ENCODE measurements at places on chromosomes 5 and 9.

DNA sequence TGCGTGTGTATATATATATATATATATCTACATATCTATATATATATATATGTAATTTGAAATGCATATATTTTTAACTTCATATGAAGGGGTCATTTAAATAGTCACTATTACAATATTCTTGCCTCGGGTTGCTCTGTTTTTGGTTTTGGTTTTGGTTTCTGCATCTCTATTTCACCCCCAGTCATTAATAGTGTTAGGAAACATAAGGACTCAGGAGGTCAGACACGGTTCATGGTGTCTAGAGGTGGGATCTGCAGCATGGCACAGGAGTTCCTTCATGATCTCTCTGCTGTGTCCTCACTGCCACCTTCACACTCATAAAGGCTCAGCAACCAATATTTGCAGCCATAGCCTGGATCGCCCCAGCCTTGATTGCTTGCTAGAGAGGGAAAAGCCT is 16.6 kb downstream of the C5orf58 start:
- DNase-seq, result no peak

GRCh38 chr9:111037356-111037707 is 938 bp downstream of the LPAR1 start:
- no peak for DNase-seq

- DNase-seq, result no peak
Measured at GRCh38 chr5:137395011-137395755, 103.9 kb downstream of the SPOCK1 start.

DNA sequence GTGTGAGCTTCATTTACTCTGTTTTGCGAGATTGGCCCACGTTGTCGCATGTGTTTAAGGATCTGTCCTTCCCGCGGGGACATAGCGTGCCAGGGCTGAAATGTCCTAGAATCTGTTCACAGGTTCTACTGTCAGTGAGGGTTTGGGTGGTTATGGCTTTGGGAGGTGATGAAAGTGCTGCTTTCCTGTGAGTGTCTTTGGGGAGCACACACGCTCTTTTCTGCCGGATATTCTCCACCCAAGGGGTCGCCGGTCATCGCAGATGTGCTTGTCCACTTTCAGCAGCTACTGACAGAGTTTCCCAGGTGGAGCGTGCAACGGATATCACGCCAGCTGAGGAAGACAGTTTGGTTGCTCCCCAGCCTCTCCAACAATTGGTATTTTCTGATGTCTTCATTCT is 32.1 kb downstream of the PROP1 start:
- DNase-seq, result no peak

DNA sequence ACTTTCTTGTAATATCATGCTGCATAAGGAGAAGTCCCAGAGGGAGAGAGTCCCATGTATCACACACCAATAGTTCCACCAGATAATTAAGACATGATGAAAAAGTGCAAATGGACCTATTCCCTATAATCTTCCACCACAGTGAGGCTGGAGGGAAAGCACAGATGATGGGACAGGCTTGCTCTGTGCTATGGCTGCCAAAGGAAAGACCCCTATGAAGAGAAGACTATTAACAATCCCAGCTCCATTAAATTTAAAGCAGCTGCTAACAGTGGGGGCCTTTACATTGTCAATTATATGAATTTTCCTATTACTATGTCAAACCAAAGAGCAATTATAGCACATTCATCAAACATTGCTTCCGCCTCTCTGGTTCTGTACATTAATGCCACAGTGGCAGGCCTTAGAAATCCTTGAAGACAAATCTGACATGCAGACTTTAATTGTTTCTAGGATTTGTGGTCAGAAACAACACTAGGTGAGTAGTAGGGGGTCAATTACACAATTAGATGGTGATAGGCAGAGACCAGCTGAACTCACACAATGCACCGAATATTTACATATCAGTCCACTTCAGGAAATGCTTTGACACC is 551.3 kb downstream of the TLE1 start:
- DNase-seq, result no peak

GRCh38 chr5:71932131-71932654 is 175.1 kb upstream of the MAP1B start:
- no peak for DNase-seq

DNA sequence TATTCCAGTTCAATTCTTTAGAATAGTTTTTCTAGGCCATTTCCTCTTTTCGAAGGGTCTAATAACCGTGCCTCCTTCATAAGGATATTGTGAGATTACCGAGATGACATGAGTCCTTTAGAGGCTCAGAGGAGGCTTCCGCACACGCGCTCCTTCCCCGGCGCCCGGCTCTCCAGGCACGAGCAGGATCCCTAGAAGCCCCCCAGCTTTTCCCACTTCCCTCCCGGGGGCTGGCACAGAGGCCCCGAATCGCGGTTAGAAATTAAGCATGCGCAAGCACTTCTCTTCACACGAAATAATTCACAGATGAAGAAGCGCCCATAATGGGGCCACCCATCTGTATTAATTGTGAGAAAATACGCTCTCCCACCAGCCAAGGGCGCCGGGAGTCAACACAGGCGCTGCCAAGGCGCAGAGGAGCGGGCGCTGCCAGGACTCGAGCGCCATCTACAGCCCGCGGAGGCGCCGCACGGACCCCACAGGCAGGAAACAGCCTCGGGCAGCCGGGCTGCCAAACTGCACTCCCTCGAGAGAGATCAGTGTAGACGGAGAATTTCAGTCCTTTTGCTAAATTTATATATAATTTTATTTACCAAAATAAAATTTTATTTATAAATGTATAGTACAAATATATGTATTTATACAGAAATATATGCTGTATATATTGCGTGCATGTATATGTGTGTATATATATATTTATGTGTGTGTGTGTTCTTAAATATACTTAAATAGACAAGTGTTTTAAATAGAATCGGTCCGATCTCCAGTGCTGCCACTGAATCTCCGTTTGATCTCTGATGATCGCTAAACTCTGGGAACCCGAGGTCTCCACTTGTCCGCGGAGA is 258.1 kb upstream of the NFIL3 start:
- DNase-seq, result no peak

DNA sequence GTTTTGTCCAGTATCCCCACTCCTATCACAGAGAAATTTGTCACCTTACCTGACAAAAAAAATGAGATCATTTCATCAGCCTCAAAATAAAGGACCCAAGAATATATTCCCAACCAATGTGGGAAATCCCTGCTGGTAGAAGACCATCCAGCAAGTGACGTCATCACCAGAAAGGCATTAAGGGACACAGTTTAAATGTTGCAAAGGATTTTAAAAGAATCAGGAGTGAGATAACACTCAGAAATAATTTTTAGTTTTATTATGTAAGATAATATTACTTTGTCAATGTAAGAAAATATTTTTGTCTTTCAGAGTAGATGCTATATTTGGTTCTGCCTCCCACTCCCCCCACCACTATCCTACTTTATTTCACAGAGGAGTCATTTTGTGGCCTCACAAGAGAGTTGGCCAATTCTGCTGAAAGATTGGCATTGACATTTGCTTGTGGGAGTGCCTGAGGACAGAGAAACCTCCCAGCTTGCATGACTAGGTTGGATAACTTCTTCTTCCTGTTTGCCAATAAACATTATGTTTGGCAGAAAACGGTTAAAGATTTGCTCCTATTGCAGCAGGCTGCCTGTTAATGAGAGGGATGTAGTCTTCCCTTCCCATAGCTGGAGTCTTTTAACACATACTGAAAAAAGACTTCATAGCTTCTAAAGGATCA is 288.6 kb upstream of the DAB2 start:
- DNase-seq, result peak; percentile 60

DNA sequence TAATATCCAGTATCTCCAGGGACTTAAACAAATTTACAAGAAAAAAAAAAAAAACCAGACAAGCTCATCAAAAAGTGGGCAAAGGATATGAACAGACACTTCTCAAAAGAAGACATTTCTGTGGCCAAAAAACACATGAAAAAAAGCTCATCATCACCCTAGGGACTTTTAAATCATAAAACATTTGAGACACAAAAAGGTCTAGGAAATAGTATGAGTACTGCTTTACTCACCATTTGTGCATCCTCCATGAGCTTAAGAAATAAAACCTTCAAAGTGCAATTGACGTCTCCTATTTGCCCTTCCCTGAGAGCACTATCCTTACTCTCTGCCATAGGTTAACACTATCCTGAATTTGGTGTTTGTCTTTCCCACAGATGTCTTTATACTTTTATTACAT is 193.7 kb upstream of the NREP start:
- DNase-seq, result no peak

GRCh38 chr5:28850320-28850921 is 1812.0 kb upstream of the CDH9 start:
- no peak for DNase-seq

- no peak for DNase-seq
Measured at GRCh38 chr5:51389288-51389576, 6.0 kb downstream of the ISL1 start.

DNA sequence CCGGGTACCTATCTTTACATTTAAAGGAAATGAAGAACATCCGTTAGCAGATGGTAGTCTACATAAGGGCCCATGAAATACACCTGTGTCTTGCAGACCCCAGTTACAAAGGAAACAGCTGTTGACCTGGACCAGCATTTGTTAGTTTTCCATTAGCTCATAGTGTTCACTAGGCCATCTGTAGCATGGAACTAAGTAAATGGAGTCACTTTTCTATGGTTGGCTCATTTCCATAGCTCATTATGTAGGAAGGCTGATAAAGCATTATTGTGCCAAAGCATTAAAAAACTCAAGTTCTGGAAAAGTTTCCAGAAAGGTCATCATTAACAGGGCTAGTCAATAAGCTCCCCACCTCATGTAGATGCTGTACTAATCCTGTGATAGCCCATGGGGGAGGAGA is 62.1 kb downstream of the PCSK1 start:
- DNase-seq, result no peak

- peak; percentile 28 for DNase-seq
Measured at GRCh38 chr9:117720555-117720954, 16.4 kb downstream of the TLR4 start.

GRCh38 chr5:38515646-38516045 is 40.8 kb downstream of the LIFR start:
- no peak for DNase-seq

- DNase-seq, result no peak
Measured at GRCh38 chr9:131387394-131387793, 6.5 kb upstream of the PRRC2B start.

GRCh38 chr9:105157171-105157583 is 87.3 kb upstream of the SLC44A1 start:
- DNase-seq, result peak; percentile 64

GRCh38 chr5:53080271-53080670 is 29.3 kb downstream of the MOCS2 start:
- DNase-seq, result no peak

- no peak for DNase-seq
Measured at GRCh38 chr9:97534961-97535594, 33.6 kb downstream of the TMOD1 start.

DNA sequence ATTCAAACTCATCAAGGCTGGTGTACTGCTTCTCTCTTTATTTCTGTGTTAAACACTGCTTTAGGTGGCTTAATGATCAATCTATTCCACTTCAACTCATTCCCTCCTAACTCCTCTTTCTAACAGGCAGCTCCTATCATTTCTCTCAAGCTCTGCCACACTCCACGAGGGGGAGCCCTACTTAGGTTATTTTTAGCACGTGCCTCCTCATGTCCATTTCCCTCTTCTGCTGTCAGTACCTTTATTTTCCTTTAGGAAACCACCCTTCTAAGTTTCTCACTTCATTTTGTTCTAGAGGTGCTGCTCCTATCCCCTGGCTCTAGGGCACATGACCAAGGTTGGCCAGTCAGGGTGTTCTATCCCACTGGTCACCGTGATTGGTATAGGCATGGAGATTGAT is 6.7 kb upstream of the BRINP1 start:
- no peak for DNase-seq

DNA sequence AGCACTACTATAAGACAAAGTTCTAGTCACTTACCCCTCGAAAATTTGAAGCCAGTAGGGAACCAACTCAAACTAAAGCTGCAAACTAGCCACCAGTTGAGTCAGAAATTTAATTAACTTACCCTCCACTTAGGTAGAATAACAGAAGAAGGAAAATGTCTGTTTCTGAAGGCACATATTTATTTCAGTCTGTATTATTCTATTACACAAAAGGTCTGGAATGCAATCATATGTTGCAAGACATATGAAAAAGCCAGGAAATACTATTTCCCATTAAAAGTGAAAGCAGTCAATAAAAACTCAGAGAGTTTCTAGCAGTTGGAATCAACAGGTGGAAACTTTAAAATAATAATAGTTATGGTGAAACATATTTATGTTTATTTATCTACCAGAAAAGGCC is 79.2 kb upstream of the SLCO4C1 start:
- no peak for DNase-seq

DNA sequence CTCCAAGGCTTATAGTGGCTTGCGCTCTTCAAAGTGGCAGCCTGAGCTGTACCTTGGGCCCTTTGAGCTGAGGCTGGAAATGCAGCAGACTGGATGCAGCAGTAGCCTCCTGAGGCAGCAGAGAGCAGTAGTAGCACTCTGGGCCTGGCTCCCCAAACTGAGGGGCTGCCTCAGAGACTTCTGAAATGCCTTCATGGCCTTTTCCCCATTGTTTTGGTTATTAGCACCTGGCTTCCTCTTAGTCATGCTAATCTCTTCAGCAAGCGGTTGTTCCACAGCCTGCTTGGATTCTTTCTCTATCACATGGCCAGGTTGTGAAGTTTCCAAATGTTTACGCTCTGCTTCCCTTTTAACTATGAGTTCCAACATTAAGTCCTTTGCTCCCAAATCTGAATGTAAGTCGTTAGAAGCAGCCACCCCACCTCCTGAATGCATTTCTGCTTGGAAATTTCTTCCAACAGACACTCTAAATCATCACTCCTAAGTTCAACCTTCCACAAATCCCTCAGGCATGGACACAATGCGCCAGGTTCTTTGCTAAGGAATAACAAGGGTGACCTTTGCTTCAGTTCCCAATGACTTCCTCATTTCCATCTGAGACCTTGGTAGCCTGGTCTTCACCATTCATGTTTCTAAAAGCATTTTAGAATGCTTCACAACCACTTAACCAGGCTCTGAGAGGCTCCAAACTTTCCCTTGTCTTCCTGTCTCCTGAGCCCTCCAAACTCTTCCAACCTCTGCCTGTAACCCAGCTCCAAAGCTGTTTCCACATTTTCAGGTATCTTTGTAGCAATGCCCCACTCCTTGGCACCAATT is 145.8 kb downstream of the ZDHHC21 start:
- DNase-seq, result no peak

Data from AG09319 (cell line).